ENCODE measurements at places on chromosomes 4 and X. TPM values are rescaled to one million over a fixed set of nuclear protein-coding genes. Genes with fewer than 3 reads are reported as not detected.

Gene MAP7D3
- total RNA-seq = 10.1 TPM

Gene CENPE
- total RNA-seq = 8.7 TPM

Gene GAGE12J
- not detected for total RNA-seq

Gene INTU
- 1.5 TPM for total RNA-seq

Gene TCEAL7
- not detected for total RNA-seq

Gene GPAT3
- 40.9 TPM for total RNA-seq

Gene USP51
- 0.57 TPM for total RNA-seq

Gene NAA10
- 194 TPM for total RNA-seq

Gene TLR1
- total RNA-seq = 0.24 TPM

Gene CXCL8
- total RNA-seq = 11.2 TPM

Gene GPC4
- 0.05 TPM for total RNA-seq

Gene TMSB15B
- 5.8 TPM for total RNA-seq

Gene ERVMER34-1
- total RNA-seq = 0.37 TPM

Gene GPRASP2
- 5.0 TPM for total RNA-seq

Data from A549 treated with GW870086 at 1 μM for 4 hours (cell line).